ENCODE measurements at places on chromosomes 3 and 15. TPM values are rescaled to one million over a fixed set of nuclear protein-coding genes. Genes with fewer than 3 reads are reported as not detected.
A peak's percentile ranks its signal among the peaks of the same experiment; 100 is the strongest.

MEGF11 gene
- total RNA-seq: not detected

TM6SF1 gene
- not detected for total RNA-seq

PKM gene
- 1,963 TPM for total RNA-seq

DNA sequence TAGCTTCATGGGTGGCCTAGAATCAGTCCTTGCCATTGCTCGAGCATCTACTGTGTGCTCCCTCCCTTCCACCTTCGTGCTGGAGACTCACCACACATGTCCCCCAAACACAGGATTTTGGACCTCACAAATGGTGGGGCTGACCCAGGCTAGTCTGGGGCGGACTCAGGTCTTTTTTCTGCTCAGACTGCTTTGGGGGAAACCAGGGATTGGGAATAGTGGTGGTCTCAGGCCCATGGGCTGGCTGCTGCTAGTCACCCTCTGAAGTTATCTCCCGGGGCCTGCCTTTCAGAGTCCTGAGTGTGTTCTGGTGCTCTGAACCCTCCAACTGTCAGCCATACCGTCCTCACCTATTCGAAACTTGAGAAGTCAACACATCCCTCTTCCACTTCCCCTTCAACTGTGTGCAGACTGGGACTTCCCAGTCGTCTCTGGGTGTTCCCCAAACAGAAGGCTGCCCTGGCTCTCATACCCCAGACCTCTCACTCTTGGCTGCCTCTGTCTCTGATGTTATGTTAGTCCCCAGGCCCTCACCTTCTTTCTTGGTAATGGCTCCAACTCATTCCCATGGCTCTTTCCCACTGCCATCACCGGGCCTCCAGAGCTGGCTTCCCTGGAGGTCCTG lies 46.0 kb downstream of the PPCDC start:
- peaks cover 27% of the 10 kb centered on the region for H3K4me1 ChIP-seq
- H3K36me3 ChIP-seq: no peaks in the 10 kb centered on the region
- H3K27me3 ChIP-seq: no peaks in the 10 kb centered on the region
- no peak for DNase-seq
- H3K27ac ChIP-seq: no peak overlapping the region

- H3K4me3 ChIP-seq: no peak overlapping the region
- no peaks in the 10 kb centered on the region for H3K27me3 ChIP-seq
- H3K36me3 ChIP-seq: no peaks in the 10 kb centered on the region
- H3K27ac ChIP-seq: no peak overlapping the region
- DNase-seq: peak; percentile 8
- peaks cover 15% of the 10 kb centered on the region for H3K4me1 ChIP-seq
Measured at GRCh38 chr15:31435912-31436628, 109.4 kb downstream of the KLF13 start.

- H3K36me3 ChIP-seq: no peaks in the 10 kb centered on the region
- H3K27ac ChIP-seq: no peak overlapping the region
- no peak for DNase-seq
- H3K4me3 ChIP-seq: no peak overlapping the region
- H3K27me3 ChIP-seq: no peaks in the 10 kb centered on the region
Measured at GRCh38 chr3:31462050-31462569, 70.6 kb upstream of the STT3B start.

DNA sequence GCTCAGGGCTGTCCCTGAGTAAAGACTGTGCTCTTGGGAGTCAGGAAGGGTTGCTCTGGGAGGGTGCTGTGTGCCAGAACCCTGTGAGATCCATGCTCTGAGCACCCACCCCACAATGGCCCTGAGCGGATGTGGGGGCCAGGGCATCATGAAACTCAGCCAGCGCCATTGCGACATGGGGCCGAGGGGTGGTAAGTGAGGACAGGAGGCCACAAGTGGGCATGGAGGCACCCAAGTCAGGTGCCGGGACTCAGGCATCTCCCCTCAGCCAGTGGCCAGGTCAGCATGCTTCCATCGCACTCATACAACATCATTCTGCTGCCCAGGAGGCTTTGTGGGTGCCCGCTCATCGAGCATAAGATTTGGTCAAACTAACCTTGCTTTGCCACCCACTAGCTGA lies 19.6 kb downstream of the ATP2B2 start:
- H3K27me3 ChIP-seq: no peaks in the 10 kb centered on the region
- no peaks in the 10 kb centered on the region for H3K4me1 ChIP-seq
- H3K36me3 ChIP-seq: no peaks in the 10 kb centered on the region
- no peak for DNase-seq

- no peaks in the 10 kb centered on the region for H3K4me1 ChIP-seq
- H3K36me3 ChIP-seq: 0 out of 2 replicates have a peak, but pooled peaks cover 7% of the 10 kb centered on the region
- H3K4me3 ChIP-seq: no peak overlapping the region
- no peak overlapping the region for H3K27ac ChIP-seq
Measured at GRCh38 chr3:11373235-11373634, 101.0 kb downstream of the ATG7 start.

- H3K27ac ChIP-seq: no peak overlapping the region
- no peaks in the 10 kb centered on the region for H3K36me3 ChIP-seq
- H3K4me3 ChIP-seq: no peak overlapping the region
- H3K4me1 ChIP-seq: peaks cover 10% of the 10 kb centered on the region
- DNase-seq: no peak
Measured at GRCh38 chr3:103170651-103171050, 735.8 kb downstream of the ZPLD1 start.

GRCh38 chr3:1515882-1516281 lies 423.1 kb downstream of the CNTN6 start:
- no peak overlapping the region for H3K27ac ChIP-seq
- no peak overlapping the region for H3K4me3 ChIP-seq
- H3K4me1 ChIP-seq: no peaks in the 10 kb centered on the region
- DNase-seq: no peak

DNA sequence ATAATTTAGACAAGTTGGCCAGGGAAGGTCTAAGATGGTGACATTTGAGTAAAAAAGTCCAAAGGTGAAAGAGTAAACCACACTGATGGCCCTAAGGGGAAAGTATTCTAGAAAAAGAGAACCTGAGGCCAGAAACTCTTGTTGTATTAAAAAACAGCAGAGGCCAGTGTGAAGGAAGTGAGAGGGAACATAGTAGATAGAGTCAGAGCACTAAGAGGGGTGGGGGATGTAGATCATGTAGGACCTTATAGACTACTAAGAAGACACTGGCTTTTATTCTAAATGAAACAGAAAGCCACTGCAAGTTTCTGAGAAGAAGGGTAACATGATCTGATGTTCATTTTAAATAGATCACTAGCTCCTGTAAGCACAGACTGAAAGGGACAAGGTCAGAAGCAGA lies 14.5 kb downstream of the POLQ start:
- H3K36me3 ChIP-seq: peaks cover 46% of the 10 kb centered on the region
- H3K27ac ChIP-seq: no peak overlapping the region
- H3K4me1 ChIP-seq: no peaks in the 10 kb centered on the region
- no peaks in the 10 kb centered on the region for H3K27me3 ChIP-seq

DNA sequence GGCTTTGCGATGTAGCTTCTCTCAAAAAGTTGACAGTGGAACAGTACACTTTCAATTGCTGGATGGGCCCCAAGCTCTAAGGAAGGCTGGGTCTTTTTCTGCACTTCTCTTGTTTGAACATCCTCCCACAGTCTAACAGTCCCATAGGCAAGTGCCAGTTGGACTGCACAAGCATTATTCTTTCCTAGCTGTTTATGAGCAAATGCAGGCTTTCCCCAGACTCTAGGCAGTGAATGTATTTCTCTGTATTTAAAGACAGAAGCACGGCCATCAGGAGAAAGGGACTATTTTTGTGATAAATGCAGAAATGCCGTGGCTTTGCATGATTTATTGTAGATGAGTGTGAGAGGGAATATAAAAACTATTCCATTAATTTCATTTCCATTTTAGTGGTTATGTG lies 539.3 kb upstream of the LMCD1 start:
- no peak for DNase-seq
- H3K27me3 ChIP-seq: no peaks in the 10 kb centered on the region
- H3K4me1 ChIP-seq: no peaks in the 10 kb centered on the region
- no peak overlapping the region for H3K4me3 ChIP-seq

DNA sequence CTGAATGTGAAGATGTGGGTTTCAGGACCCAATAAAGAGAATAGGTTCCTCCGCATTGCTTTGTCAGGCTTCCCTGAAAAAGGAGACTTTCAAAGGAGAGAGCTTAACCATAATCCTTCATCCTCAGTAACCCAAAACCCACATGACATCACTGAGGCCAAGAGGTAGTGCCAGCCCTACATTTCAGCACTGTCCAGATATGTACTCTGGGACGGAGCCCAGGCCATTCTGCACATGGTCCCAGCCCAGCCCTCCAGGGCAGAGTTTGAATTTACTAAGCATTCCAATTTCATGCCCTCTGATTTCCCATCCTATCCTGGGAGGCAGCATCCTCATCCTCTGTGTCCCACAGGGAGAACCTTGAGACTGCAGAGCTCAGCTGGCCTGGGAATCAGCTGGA lies 210.5 kb downstream of the GABRB3 start:
- H3K27me3 ChIP-seq: no peaks in the 10 kb centered on the region
- DNase-seq: no peak
- no peaks in the 10 kb centered on the region for H3K36me3 ChIP-seq
- H3K27ac ChIP-seq: no peak overlapping the region
- H3K4me3 ChIP-seq: no peak overlapping the region

GRCh38 chr3:49727924-49728361 lies 4.2 kb upstream of the GMPPB start:
- peaks cover 18% of the 10 kb centered on the region for H3K36me3 ChIP-seq
- H3K27me3 ChIP-seq: no peaks in the 10 kb centered on the region
- no peak overlapping the region for H3K27ac ChIP-seq
- no peak for DNase-seq
- no peak overlapping the region for H3K4me3 ChIP-seq

- H3K4me3 ChIP-seq: no peak overlapping the region
- no peaks in the 10 kb centered on the region for H3K36me3 ChIP-seq
- no peak overlapping the region for H3K27ac ChIP-seq
- DNase-seq: no peak
- H3K27me3 ChIP-seq: no peaks in the 10 kb centered on the region
- peaks cover 11% of the 10 kb centered on the region for H3K4me1 ChIP-seq
Measured at GRCh38 chr3:108293858-108294257, 2.5 kb upstream of the HHLA2 start.

DNA sequence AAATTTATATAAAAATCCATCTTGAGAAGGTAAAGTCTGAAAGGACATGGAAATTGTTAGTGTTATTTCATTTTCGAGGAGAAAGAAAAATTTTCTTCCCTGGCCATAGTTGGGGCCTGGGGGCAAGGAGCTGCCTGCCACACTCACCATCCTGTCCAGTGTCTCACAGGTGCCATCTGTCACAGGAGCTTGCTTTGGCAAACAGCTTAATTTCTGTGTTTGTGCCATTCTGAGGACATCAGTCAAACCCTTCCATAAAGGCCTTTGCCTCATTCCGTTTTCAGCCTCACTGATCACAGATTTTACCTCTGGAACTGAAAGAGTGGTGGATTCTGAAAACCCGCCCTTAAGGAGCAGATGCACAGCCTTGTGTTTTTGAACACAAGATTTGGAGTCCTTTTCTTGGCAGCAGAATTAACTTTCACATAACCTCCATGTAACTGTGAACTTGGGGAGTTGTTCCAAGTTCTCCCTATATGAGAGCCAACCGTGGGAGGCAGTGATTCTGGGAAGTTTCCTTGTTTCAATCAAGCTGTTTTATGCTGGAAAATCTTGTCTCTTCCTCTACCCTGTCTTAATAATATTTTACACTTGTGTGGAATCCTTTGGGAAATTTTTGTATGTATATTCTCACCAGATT lies 254.7 kb downstream of the CACNA2D3 start:
- no peaks in the 10 kb centered on the region for H3K4me1 ChIP-seq
- no peak overlapping the region for H3K4me3 ChIP-seq
- DNase-seq: no peak
